ENCODE measurements at places on chromosomes 16 and 17. TPM values are rescaled to one million over a fixed set of nuclear protein-coding genes. Genes with fewer than 3 reads are reported as not detected.
A peak's percentile ranks its signal among the peaks of the same experiment; 100 is the strongest.

The PERCC1 gene
- not detected for total RNA-seq

- H3K4me1 ChIP-seq = no peaks in the 10 kb centered on the region
- no peak overlapping the region for H3K27ac ChIP-seq
- no peak for DNase-seq
- H3K36me3 ChIP-seq = no peaks in the 10 kb centered on the region
- H3K4me3 ChIP-seq = no peak overlapping the region
- no peaks in the 10 kb centered on the region for H3K27me3 ChIP-seq
Observed at GRCh38 chr17:50047488-50048126, 8.3 kb upstream of the ITGA3 start.

GRCh38 chr16:667113-667779 is 686 bp upstream of the RHOT2 start:
- no peak for DNase-seq
- peak overlapping the region; percentile 94 for H3K27ac ChIP-seq
- H3K36me3 ChIP-seq = no peaks in the 10 kb centered on the region
- H3K27me3 ChIP-seq = no peaks in the 10 kb centered on the region
- H3K4me1 ChIP-seq = peaks cover 14% of the 10 kb centered on the region

The GNGT2 gene
- not detected for total RNA-seq

The HAS3 gene
- total RNA-seq = 8.2 TPM

GRCh38 chr16:53207810-53208752 is 153.3 kb downstream of the CHD9 start:
- H3K4me3 ChIP-seq = peak overlapping the region; percentile 26
- H3K36me3 ChIP-seq = no peaks in the 10 kb centered on the region

DNA sequence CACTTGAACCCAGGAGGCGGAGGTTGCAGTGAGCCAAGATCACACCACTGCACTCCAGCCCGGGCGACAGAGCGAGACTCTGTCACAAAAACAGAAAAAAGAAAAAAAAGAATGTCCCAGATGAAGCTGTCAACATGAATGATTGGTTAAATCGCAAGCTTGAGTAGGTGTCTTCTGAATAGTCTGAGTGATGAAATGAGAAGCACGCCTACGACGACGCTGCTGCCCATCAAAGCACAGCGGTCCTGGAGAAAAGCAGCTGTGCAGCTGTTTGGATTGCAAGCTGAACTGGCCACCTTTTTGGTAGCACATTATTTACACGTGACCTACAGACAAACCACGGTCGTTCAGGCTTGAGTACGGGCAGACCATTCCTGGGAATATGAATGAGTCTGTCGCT is 12.5 kb downstream of the ADCY9 start:
- no peaks in the 10 kb centered on the region for H3K36me3 ChIP-seq
- H3K27me3 ChIP-seq = no peaks in the 10 kb centered on the region
- no peak overlapping the region for H3K27ac ChIP-seq
- H3K4me1 ChIP-seq = peaks cover 3% of the 10 kb centered on the region
- no peak overlapping the region for H3K4me3 ChIP-seq

DNA sequence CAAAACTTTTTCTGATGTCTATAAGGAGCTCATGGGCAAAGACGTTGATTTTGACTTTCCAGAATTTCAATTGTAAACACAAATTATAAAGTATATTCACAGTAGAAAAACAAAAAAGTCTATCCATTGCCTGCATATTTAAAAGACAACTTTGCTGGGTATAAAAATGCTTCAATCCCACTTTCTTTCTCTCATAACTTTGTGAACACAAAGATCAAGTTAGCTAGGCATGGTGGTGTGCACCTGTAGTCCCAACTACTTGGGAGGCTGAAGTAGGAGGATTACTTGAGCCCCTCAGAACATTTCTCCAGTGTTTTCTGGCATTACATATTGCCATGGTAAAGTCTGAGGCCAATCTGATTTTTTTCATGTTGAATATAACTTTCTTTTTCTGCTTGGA is 83.1 kb upstream of the AXIN2 start:
- H3K27ac ChIP-seq = no peak overlapping the region
- no peaks in the 10 kb centered on the region for H3K27me3 ChIP-seq
- no peak for DNase-seq
- H3K4me3 ChIP-seq = no peak overlapping the region

GRCh38 chr16:70661534-70661917 is 15.2 kb downstream of the IL34 start:
- H3K27ac ChIP-seq = no peak overlapping the region
- no peaks in the 10 kb centered on the region for H3K27me3 ChIP-seq
- no peaks in the 10 kb centered on the region for H3K36me3 ChIP-seq

- no peaks in the 10 kb centered on the region for H3K36me3 ChIP-seq
- H3K27ac ChIP-seq = no peak overlapping the region
- no peaks in the 10 kb centered on the region for H3K4me1 ChIP-seq
- no peak for DNase-seq
- H3K27me3 ChIP-seq = no peaks in the 10 kb centered on the region
- no peak overlapping the region for H3K4me3 ChIP-seq
Observed at GRCh38 chr16:80231888-80232287, 308.9 kb upstream of the DYNLRB2 start.

The ZNF174 gene
- total RNA-seq = 14.8 TPM

GRCh38 chr17:71633391-71633849 is 487.4 kb upstream of the SOX9 start:
- peak; percentile 75 for DNase-seq
- no peaks in the 10 kb centered on the region for H3K36me3 ChIP-seq
- H3K4me3 ChIP-seq = no peak overlapping the region
- no peaks in the 10 kb centered on the region for H3K27me3 ChIP-seq
- peaks cover 26% of the 10 kb centered on the region for H3K4me1 ChIP-seq
- peak overlapping the region; percentile 78 for H3K27ac ChIP-seq

All from transverse colon (tissue), 4 donors.